Fibroblast of skin of left biceps (primary cell): ENCODE measurements at places on chromosomes 2 and 18.

- peak; percentile 19 for DNase-seq
Observed at GRCh38 chr2:108297436-108298141, 8.9 kb downstream of the SULT1C2 start.

GRCh38 chr18:60163622-60164021 is 209.0 kb downstream of the MC4R start:
- no peak for DNase-seq

GRCh38 chr2:138707392-138708074 is 72.7 kb downstream of the NXPH2 start:
- peak; percentile 84 for DNase-seq

GRCh38 chr2:215958257-215958656 is 55.1 kb downstream of the MREG start:
- peak; percentile 13 for DNase-seq

DNA sequence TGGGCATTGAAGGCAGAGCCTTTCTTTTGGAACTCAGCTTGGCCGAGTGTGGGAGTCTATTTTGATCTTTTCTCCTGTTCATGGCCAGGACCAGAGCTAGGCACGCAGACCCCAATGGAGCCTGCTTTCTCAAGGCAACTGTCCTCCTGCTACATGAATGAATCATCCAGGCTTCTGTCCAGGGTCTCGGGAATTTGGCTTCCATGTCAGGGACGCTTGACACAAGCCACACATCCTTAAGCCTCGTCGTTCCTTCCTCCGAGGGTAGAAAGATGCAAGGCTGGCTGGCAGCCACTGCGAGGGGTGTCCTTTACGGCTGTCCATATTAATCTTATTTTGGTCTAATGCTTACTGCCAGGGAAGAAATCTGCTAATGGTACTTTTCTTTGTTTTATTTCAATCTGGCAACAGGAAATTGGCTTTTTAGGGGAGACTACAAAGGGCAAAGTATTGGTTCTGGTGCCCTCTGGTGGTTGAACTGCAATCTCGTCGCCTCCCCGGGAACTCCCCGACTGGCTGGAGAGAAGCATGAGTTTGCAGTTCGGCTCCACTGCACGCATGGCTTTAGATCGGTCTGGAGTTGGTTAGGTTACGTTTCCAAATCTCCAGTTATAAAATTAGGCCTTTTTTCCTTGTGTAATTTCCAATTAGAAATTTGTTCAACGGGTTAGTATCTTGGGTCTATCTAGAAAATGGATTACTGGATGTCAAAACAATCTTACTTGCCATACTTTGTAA is 135.2 kb downstream of the ALPK2 start:
- DNase-seq: peak; percentile 55
